Fibroblast of skin of left biceps (primary cell): ENCODE measurements at places on chromosomes 16 and 17.

DNA sequence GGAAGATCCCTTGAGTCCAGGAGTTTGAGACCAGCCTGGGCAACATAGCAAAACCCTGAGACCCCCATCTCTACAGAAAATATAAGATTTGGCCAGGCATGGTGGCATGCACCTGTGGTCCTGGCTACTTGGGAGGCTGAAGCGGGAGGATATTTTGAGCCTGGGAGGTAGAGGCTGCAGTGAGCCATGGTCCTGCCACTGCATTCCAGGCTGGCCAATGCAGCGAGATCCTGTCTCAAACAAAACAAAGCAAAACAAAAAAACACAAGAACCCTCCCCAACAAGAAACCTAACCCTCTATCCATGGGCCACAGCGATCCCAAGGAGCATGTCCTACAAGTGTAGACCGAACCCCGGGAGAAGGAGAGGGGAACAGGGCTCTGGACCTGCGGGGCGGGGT, 133.3 kb downstream of the MGAT5B start:
- DNase-seq = no peak

GRCh38 chr16:12901204-12901596, 198 bp upstream of the SHISA9 start:
- DNase-seq = no peak

DNA sequence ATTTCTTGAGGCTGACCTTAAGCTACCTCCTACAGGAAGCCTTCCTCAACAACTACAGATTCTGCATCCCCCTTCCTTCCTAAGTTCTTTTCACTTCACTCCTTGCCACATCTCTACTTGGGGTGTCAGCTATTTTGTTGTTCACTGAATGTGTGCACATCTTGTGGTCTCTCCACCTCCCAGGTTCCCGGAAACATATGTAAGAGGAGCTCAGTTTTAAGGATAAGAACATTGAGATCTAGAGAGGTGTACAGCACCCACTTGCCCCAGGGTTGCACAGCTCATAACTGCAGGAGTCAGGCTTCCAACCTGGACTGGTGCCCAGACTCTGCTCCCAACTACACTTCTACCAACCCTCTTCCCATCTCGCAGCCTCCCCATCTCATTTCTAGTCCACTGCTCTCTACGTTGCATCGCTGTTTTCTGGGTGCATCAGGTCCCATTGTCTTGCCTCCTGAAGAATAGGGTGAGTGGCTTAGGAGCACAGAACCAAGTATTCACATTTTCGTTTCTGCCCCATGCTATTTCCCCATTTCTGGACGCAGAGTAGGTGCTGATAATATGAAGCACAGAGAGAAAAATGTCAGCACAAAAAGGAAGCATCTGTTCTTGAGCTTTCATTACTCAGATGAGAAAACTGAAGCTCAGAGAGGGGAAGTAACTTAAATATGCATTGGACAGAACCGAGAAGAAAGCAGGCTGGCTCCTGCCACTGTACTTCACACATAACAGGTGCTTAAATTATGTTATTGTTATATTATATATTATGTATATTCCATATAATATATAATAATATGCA, 292.0 kb upstream of the CCL2 start:
- no peak for DNase-seq

DNA sequence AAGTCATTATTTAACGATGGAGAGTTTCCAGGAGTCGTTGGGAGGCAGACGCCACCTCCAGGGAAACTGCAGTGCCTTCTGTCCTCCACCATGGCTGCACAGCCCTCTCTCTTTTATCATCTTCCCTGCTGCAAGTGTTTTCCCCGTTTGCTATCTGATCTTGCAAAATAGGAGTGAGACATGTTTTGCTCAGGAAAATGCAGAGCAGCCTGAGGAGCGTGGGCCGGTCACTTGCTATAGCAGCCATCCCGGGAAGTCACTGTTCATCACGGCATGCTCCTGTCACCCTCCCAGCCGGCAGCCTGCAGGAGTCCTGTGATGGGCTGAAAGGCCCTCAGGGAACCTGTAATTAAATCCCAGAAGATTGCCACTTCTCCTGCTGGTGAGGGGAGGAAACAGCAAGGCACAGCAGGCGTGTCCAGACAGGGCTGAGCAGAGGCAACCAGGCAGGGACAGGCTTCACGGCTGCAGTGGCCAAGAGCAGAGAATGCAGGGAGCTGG, 143.1 kb downstream of the GSG1L start:
- no peak for DNase-seq

GRCh38 chr17:44266402-44267164, 1.4 kb downstream of the SLC4A1 start:
- DNase-seq = no peak
